ENCODE measurements at places on chromosomes 4 and X. TPM values are rescaled to one million over a fixed set of nuclear protein-coding genes. Genes with fewer than 3 reads are reported as not detected.

CBLL2 gene
- total RNA-seq: not detected

TBX22 gene
- not detected for total RNA-seq

CT45A2 gene
- not detected for total RNA-seq

SFRP2 gene
- total RNA-seq: 4.8 TPM

NKX3-2 gene
- total RNA-seq: under 0.01 TPM

CDKL2 gene
- total RNA-seq: 0.37 TPM

RIPPLY1 gene
- not detected for total RNA-seq

ANXA3 gene
- total RNA-seq: 5.9 TPM

DRP2 gene
- total RNA-seq: under 0.01 TPM

CFP gene
- total RNA-seq: 0.37 TPM

SSX3 gene
- total RNA-seq: not detected

PABPC1L2A gene
- not detected for total RNA-seq

JCHAIN gene
- total RNA-seq: not detected

YY2 gene
- 2.2 TPM for total RNA-seq

AADAT gene
- total RNA-seq: 4.9 TPM

Measured in subcutaneous preadipocyte (primary cell).